ENCODE measurements at places on chromosomes 1 and 21. TPM values are rescaled to one million over a fixed set of nuclear protein-coding genes. Genes with fewer than 3 reads are reported as not detected.

EXO1 gene
- 2.3 TPM for total RNA-seq

DNA sequence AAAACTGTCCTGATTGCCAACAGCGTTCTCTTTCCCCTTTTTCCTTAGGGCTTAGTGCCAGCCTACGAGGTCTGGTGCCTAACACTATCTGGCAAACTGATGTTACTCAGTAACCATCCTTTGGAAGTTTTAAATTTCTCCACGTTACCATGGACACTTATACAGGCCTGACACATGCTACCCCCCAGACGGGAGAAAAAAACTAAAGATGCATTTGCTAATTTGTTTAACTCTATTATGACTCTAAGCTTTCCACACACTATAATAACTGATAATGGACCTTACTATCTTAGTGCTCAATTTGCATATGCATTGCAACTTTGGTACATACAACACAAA is 36.8 kb downstream of the CLCA1 start:
- no peak for DNase-seq

SWT1 gene
- total RNA-seq: 4.9 TPM

- DNase-seq: no peak
Observed at GRCh38 chr1:114342376-114342775, 168.6 kb downstream of the TRIM33 start.

ZNF678 gene
- total RNA-seq: 20.3 TPM

DNA sequence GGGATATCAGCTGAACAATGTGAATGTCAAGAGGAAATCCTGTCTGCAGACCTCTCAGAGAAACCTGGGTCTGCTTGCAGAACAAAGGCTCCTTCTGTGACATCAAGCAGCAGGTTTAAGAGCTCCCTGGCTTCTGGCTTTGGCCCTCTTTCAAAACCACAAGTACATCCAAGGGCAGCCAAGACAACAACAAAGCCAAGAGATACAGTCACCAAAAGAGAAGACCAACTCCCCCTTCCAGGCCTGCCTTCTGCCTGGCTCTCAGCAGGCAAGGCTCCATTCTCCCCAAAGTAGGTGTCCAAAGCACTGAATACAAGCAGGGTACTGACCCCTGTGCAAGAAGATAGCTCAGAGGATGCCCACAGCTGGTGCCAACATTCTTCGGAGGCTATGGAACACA is 11.5 kb downstream of the BCAR3 start:
- DNase-seq: no peak

DNA sequence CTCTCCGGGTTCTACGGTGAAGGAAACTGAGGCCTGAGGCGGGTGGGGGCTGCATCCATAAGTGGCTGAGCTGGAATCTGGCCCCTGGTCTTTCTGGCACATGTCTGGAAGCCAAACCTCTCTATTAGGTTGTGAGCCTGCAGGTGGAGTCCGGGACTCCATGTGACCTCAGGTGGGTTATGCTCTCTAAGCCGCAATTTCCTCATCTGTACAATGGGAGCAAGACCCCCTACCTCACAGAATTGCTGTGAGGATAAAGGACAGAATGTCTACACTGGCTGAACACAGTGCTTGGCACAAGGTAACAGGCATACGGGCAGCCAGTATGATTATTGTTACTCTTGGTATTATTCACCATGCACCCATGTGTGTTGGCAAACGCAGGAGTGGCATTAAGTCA is 6.7 kb downstream of the EPHA2 start:
- no peak for DNase-seq

DNA sequence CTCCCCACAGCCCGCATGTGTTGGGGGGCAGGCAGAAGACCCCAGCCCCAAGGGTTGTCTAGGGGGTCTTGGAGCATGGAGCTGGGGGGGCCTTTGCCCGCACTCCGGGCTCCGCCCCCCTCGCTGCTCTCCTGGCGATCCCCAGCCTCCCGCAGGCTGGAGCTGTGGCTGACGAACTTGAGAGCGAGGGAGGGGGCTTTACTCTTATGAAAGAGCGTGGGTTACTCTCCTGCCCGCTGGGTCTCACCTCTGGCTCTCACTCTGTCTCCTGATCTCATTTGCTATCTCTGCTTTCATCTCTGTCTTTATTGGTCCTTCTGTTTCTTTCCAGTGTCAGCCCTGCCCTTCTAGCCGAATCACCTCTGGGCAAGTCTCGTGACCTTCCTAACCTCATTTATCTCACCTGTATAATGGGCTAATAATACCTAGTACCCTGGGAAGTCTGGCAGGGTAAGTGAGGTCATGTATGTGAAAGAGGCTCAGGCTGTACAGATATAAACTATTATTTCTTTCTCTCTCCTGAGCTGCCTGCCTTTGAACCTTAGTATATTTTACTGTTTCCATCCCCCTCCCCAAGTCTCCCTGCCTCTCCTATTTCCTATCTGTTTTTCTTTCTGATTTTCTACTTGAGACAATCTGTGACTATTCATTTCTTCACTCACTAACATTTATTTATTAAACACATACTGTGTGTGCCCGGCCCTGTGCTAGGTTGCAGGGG is 731 bp downstream of the EFNA4 start:
- no peak for DNase-seq

CASQ1 gene
- total RNA-seq: not detected

- DNase-seq: no peak
Observed at GRCh38 chr1:94707321-94708298, 112.5 kb upstream of the SLC44A3 start.

F13B gene
- total RNA-seq: not detected

DNA sequence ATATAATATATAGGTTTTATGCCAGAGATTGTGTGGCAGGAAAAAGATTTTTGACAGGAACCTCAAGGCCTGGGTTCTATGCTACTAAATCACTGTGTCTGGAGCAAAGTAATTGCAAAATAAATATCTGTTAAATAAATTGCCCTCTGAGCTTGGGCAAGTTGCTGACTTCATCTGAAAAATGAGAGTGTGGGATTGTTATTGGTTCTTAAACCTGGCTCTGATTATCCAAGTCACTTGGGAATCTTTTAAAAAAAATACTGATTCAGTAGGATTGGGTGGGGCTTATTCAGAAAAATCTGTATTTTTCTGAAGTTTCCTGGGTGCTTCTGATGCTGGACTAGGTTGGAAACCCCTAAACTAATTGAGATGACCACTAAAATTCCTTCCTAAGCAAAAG is 174.1 kb upstream of the SGIP1 start:
- no peak for DNase-seq

DNA sequence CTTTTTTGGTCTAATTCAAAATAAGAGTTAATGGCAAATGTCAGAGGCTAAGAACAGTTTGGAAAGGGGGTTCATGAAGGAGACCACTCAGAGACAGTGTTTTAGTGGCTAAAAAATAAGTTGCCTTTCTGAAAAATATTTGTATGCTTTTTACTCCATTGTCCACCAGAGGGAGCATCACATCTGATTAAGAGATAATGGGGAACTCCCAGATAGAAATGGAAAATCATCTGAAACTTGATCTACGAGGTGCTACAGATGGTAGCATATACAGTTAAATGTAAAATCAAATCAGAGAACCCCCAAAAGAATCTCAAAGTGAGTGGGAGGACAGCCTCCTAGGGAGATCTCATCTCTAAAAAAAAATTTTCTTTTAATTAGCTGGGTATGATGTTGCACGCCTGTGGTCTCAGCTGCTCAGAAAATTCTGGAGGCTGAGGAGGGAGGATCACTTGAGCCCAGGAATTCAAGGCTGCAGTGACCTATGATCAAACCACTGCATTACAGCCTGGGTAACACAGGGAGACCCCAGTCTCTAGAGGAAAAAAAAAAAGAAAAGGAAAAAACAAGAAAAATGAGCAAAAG is 9.7 kb downstream of the SMYD3 start:
- no peak for DNase-seq

- no peak for DNase-seq
Observed at GRCh38 chr1:226082959-226083301, 20.4 kb downstream of the H3-3A start.

- DNase-seq: no peak
Observed at GRCh38 chr1:10520497-10520896, 45.7 kb downstream of the PEX14 start.

- no peak for DNase-seq
Observed at GRCh38 chr1:223645903-223646302, 19.6 kb downstream of the CAPN8 start.

- DNase-seq: no peak
Observed at GRCh38 chr1:169161496-169162194, 55.2 kb downstream of the ATP1B1 start.

GRCh38 chr21:42164064-42164789 is 54.7 kb upstream of the ABCG1 start:
- DNase-seq: no peak

CD1B gene
- not detected for total RNA-seq

OR2M5 gene
- total RNA-seq: not detected

TOE1 gene
- 25.3 TPM for total RNA-seq

CFHR3 gene
- total RNA-seq: not detected

- DNase-seq: no peak
Observed at GRCh38 chr1:5111581-5111980, 457.2 kb downstream of the AJAP1 start.

GRCh38 chr1:117118137-117118536 is 3.4 kb downstream of the TRIM45 start:
- no peak for DNase-seq

CFAP126 gene
- total RNA-seq: not detected

GRCh38 chr21:43598416-43599120 is 60.7 kb downstream of the HSF2BP start:
- DNase-seq: no peak

GRCh38 chr21:31514598-31514997 is 144.9 kb upstream of the SOD1 start:
- DNase-seq: no peak

NEGR1 gene
- not detected for total RNA-seq

NBPF1 gene
- total RNA-seq: 20.2 TPM

DNA sequence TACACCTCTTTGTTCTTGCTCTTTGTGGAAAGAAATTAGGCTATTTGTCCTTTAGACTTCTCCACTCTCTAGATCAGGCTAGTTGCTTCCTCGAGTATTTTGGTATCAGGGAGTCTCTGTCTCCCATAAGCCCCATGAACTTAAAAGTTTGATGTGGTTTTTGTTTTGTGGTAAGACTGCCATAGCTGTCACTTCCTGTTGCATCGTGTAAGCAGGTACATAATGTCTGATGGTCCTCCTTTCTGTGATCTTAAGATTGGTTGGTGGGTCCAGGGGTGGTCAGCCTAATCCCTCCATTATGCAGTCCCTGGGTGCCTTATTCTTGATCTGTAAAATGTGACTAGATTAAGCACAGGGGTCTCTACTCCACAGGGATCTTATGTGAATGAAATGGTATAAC is 23.1 kb downstream of the CD53 start:
- no peak for DNase-seq

- no peak for DNase-seq
Observed at GRCh38 chr1:154598871-154599635, 8.9 kb downstream of the ADAR start.

DNA sequence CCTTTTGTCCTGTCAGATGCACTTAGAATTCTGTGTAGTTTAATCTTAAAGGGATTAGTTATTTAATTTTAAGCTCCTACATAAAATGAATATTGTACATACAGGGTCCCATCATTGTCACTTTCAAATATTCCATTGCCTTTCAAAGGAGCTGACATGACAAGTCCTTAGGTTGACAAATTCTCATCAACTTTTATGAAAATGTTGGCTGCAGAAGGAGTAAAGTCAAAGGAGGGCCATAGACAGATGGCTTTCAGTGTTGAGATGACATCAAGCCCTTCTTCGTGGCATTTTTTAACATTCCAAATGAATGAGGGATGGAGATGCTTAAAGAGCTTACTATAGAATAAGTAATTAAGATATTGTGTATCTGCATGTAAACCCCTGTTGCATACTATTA is 15.4 kb downstream of the NFIA start:
- DNase-seq: no peak

DNA sequence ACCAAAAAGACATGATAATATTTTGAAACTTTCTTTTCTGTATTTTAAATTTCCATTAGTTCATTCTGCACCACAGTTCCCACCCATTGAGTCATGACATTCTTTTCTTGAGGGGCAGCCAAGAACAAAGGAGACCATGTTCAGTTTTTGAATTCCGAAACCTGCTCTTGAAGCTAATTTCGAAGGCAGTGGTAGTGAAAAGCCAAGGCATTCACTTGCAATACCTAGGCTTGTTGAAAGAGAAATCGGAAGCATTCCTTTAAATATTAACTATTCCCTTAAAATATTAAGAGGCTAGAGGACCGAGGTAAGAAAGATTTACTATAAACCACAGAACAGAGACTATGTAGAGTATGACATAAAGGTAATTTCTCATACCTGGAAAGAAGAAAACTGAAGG is 256.3 kb downstream of the ADGRL2 start:
- DNase-seq: no peak

All from activated B cell treated with CpG ODN at 0.5 μM for 24 hours (primary cell).